T-cell (primary cell): ENCODE measurements at places on chromosomes 7 and 10. TPM values are rescaled to one million over a fixed set of nuclear protein-coding genes. Genes with fewer than 3 reads are reported as not detected.

GRCh38 chr10:85490431-85490830 lies 876.2 kb downstream of the GRID1 start:
- H3K27me3 ChIP-seq: no peaks in the 10 kb centered on the region
- H3K27ac ChIP-seq: no peak overlapping the region
- DNase-seq: no peak
- H3K36me3 ChIP-seq: no peaks in the 10 kb centered on the region
- H3K4me1 ChIP-seq: no peaks in the 10 kb centered on the region

GHRHR gene
- total RNA-seq: not detected

GRCh38 chr10:25531457-25532061 lies 356.8 kb downstream of the GPR158 start:
- H3K4me3 ChIP-seq: no peak overlapping the region
- no peak for DNase-seq
- no peaks in the 10 kb centered on the region for H3K27me3 ChIP-seq
- H3K27ac ChIP-seq: no peak overlapping the region
- H3K36me3 ChIP-seq: no peaks in the 10 kb centered on the region

EN2 gene
- not detected for total RNA-seq

PDZD7 gene
- 2.4 TPM for total RNA-seq

GRCh38 chr7:1758028-1758858 lies 88.2 kb downstream of the ELFN1 start:
- no peak for DNase-seq
- no peak overlapping the region for H3K4me3 ChIP-seq
- no peaks in the 10 kb centered on the region for H3K4me1 ChIP-seq
- H3K27ac ChIP-seq: no peak overlapping the region
- no peaks in the 10 kb centered on the region for H3K36me3 ChIP-seq

SLK gene
- 26.8 TPM for total RNA-seq

- H3K4me3 ChIP-seq: no peak overlapping the region
- no peaks in the 10 kb centered on the region for H3K36me3 ChIP-seq
- no peaks in the 10 kb centered on the region for H3K27me3 ChIP-seq
- no peak for DNase-seq
Observed at GRCh38 chr10:108375691-108376090, 1211.2 kb upstream of the SORCS1 start.

DNA sequence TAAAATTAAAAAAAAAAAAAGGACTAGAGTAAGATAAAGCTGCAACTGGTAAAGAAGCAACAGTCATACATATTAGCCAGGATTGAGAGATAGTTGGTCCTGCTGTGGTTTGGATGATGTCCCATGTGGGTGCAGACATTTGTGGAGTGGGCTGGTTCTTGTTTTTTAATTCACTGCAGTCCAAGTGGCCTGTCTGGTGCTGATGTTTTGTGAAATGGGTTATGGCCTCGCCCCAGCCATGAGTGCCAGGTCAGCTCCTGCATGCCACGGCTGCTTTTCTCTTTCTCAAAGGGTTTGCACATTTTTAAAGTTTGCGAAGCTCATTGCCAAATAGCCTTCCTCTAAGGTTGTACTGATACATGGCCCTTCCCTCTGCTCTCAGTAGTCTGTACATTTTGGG lies 14.1 kb upstream of the BTBD16 start:
- H3K27me3 ChIP-seq: peaks cover 24% of the 10 kb centered on the region
- H3K4me1 ChIP-seq: no peaks in the 10 kb centered on the region
- no peak overlapping the region for H3K4me3 ChIP-seq
- H3K36me3 ChIP-seq: no peaks in the 10 kb centered on the region

CTTNBP2 gene
- total RNA-seq: 0.61 TPM

DNA sequence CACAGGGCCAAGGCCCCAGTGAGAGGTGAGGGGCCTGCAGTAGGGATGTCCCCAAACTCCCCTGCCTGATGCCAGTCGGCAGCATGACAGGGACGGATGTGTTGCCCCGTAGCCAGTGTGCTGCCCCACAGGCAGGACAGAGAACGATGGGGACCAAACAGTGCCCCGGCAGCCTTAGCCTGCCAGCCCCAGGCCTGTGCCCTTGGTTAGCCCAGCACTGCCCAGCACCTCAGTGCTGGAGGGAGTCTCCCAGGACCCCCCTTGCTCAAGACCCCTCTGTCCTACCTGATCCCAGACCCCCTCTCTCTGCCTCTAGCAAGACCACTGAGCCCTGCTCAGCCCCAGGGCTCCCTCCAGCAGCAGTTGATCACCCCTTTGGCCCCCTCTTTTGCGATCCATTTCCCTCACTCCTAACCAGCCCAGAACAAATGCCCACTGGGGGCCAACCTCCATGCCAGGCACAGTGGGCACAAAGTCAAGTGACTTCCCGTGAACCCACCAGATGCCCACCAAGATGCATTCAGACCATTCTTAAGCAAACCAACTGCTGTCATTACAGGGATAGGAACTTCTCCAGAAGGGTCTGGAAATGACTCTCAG lies 34.0 kb downstream of the OAT start:
- H3K4me3 ChIP-seq: no peak overlapping the region
- no peaks in the 10 kb centered on the region for H3K4me1 ChIP-seq
- H3K27me3 ChIP-seq: peaks cover 11% of the 10 kb centered on the region
- H3K27ac ChIP-seq: no peak overlapping the region
- H3K36me3 ChIP-seq: no peaks in the 10 kb centered on the region
- DNase-seq: no peak

DNA sequence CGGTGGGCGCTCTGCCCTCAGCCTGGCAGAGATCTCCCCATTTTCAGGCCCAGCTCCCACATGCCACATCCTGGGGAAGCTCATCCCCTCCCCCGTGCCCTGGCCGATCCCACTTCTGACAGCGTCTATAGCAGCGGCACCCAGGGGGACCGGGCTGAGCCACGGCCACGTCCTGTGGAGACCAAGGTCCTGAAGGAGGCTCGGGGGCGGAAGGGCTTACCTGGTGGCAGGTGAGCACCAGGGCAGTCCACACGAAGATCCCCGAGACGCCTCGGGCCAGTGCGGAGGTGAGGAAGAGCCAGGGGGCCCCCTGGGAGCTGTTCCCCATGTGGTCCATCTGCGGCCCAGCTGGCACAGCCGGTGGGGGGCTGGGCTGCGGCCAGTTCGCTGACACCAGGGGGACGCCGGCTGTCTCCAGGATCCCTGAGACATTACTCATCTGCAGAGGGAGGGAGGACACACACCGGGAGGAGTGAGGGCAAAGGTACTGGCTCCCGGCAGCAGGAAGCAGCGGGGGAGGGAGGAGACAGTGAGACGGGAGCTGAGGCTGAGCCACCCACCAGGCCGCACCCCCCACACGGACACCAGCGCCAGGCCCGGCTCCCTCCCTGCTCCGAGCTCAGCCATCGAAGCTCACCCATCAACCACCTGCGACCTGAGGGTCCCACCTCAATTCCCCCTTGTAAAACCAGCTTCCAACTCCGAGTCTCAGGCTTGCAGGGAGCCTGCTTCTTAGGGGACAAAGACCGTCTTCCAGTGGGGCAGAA lies 776 bp downstream of the TMEM184A start:
- peaks cover 3% of the 10 kb centered on the region for H3K36me3 ChIP-seq
- DNase-seq: no peak
- peaks cover 17% of the 10 kb centered on the region for H3K27me3 ChIP-seq

WASL gene
- total RNA-seq: 9.5 TPM

- H3K36me3 ChIP-seq: peaks cover 9% of the 10 kb centered on the region
- H3K27ac ChIP-seq: no peak overlapping the region
- peaks cover 46% of the 10 kb centered on the region for H3K4me1 ChIP-seq
- DNase-seq: no peak
- H3K27me3 ChIP-seq: no peaks in the 10 kb centered on the region
- peak overlapping the region; percentile 96 for H3K4me3 ChIP-seq
Observed at GRCh38 chr7:7183838-7184463, 1.6 kb downstream of the C1GALT1 start.

DPYSL4 gene
- 3.2 TPM for total RNA-seq

VAX1 gene
- total RNA-seq: not detected

MNX1 gene
- not detected for total RNA-seq

DNA sequence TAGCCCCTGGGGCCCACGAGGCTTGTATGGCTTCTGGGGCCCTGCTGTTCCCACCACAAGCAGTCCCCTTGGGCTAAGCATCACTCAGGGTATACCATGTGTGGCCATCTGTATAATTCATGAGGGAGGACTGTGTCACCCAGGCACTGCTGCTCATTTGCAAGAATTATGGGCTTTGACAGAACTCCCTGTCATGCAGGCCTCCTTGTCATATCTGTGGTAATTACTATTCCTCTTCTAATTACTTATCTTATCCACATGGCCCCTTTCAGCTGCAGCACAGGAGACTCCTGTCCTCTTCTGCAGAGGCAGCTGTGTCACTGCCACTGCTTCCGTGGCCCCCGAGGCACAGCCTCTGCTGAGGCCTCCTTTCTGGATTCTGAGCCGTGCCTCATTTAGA lies 46.3 kb downstream of the LRMDA start:
- no peak overlapping the region for H3K4me3 ChIP-seq
- no peaks in the 10 kb centered on the region for H3K36me3 ChIP-seq
- no peaks in the 10 kb centered on the region for H3K27me3 ChIP-seq
- no peak overlapping the region for H3K27ac ChIP-seq
- DNase-seq: no peak

ZPBP gene
- total RNA-seq: 0.46 TPM

- DNase-seq: no peak
- peak within 1 kb of the TSS; percentile 80 for H3K4me3 ChIP-seq
- H3K36me3 ChIP-seq: no peaks in the 10 kb centered on the region
- no peak within 1 kb of the TSS for H3K27ac ChIP-seq
Observed at GRCh38 chr7:100827330-100828226, at the start of gene EPHB4. Gene EPHB4, minus strand, starts transcription at chr7:100827523. Its CDS starts 493 bp downstream, at chr7:100827030.

GRCh38 chr7:72710983-72711382 lies 117.0 kb downstream of the TYW1B start:
- no peaks in the 10 kb centered on the region for H3K27me3 ChIP-seq
- H3K27ac ChIP-seq: no peak overlapping the region
- no peaks in the 10 kb centered on the region for H3K4me1 ChIP-seq
- H3K4me3 ChIP-seq: no peak overlapping the region
- DNase-seq: no peak
- H3K36me3 ChIP-seq: no peaks in the 10 kb centered on the region

GRCh38 chr7:30466266-30466665 lies 12.3 kb downstream of the NOD1 start:
- no peak overlapping the region for H3K27ac ChIP-seq
- no peak for DNase-seq
- peaks cover 6% of the 10 kb centered on the region for H3K36me3 ChIP-seq
- no peaks in the 10 kb centered on the region for H3K27me3 ChIP-seq
- no peak overlapping the region for H3K4me3 ChIP-seq

- DNase-seq: no peak
- no peaks in the 10 kb centered on the region for H3K4me1 ChIP-seq
- H3K27ac ChIP-seq: no peak overlapping the region
Observed at GRCh38 chr10:71216363-71216695, 4.0 kb downstream of the UNC5B start.

- no peak overlapping the region for H3K4me3 ChIP-seq
- no peaks in the 10 kb centered on the region for H3K27me3 ChIP-seq
- no peaks in the 10 kb centered on the region for H3K4me1 ChIP-seq
- H3K27ac ChIP-seq: no peak overlapping the region
- DNase-seq: no peak
Observed at GRCh38 chr10:105725007-105725406, 1083.9 kb downstream of the SORCS3 start.

DNA sequence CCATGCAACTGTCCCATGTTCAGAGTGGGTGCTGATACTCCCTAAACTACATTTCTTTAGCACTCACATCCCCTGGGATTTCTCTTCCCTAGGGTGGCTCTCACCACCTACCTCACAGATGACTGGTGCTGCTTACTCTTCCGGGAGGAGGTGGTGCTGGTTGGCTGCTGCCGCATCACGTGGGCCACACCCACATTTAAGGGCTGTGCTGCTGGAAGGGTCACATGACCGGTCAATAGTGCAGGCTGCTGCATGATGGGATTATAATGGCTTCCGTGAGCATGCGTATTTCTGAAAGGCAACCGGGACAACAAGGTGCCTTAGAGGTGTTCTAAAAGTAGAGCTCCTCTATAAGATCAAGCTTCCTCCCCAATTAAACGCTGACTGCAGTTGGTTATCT lies 76.8 kb downstream of the CLEC2L start:
- no peak for DNase-seq
- no peak overlapping the region for H3K4me3 ChIP-seq
- H3K27me3 ChIP-seq: no peaks in the 10 kb centered on the region
- H3K27ac ChIP-seq: no peak overlapping the region
- no peaks in the 10 kb centered on the region for H3K4me1 ChIP-seq

- no peaks in the 10 kb centered on the region for H3K4me1 ChIP-seq
- DNase-seq: no peak
- no peak overlapping the region for H3K4me3 ChIP-seq
- H3K27me3 ChIP-seq: no peaks in the 10 kb centered on the region
- no peak overlapping the region for H3K27ac ChIP-seq
- no peaks in the 10 kb centered on the region for H3K36me3 ChIP-seq
Observed at GRCh38 chr7:122528879-122529481, 169.9 kb downstream of the RNF133 start.

C7orf57 gene
- 2.0 TPM for total RNA-seq

PTF1A gene
- total RNA-seq: not detected

DNA sequence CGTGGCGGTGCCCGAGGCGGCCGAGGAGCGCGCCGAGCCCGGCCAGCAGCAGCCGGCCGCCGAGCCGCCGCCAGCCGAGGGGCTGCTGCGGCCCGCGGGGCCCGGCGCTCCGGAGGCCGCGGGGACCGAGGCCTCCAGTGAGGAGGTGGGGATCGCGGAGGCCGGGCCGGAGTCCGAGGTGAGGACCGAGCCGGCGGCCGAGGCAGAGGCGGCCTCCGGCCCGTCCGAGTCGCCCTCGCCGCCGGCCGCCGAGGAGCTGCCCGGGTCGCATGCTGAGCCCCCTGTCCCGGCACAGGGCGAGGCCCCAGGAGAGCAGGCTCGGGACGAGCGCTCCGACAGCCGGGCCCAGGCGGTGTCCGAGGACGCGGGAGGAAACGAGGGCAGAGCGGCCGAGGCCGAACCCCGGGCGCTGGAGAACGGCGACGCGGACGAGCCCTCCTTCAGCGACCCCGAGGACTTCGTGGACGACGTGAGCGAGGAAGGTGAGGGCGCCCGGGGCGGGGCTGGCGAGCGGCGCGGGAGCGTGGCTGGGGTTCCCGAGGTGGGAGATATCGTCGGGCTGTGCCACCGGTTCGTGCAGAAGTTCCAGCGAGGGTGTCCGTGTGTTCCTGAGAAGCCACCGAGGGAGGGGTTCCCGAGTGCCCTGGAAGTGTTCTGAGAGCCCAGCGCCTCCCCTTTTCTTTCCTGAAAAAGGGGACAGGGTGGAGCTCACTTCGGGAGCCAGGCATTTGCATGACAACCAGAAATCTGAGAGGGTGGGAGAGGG lies 495 bp downstream of the EIF3B start:
- H3K27ac ChIP-seq: no peak overlapping the region
- peaks cover 20% of the 10 kb centered on the region for H3K36me3 ChIP-seq
- H3K4me1 ChIP-seq: peaks cover 57% of the 10 kb centered on the region
- H3K4me3 ChIP-seq: peak overlapping the region; percentile 86
- no peaks in the 10 kb centered on the region for H3K27me3 ChIP-seq

WNT8B gene
- not detected for total RNA-seq
